Retina (tissue), 1 donor: ENCODE measurements at places on chromosomes 11 and 22.
A peak's percentile ranks its signal among the peaks of the same experiment; 100 is the strongest.

- DNase-seq: peak; percentile 19
These were observed 104.8 kb downstream of the MICAL2 start for GRCh38 chr11:12215181-12215593.

- no peak for DNase-seq
These were observed 168.8 kb upstream of the CADM1 start for GRCh38 chr11:115672999-115673411.

GRCh38 chr11:92152245-92152644 is 72.4 kb upstream of the FAT3 start:
- no peak for DNase-seq

DNA sequence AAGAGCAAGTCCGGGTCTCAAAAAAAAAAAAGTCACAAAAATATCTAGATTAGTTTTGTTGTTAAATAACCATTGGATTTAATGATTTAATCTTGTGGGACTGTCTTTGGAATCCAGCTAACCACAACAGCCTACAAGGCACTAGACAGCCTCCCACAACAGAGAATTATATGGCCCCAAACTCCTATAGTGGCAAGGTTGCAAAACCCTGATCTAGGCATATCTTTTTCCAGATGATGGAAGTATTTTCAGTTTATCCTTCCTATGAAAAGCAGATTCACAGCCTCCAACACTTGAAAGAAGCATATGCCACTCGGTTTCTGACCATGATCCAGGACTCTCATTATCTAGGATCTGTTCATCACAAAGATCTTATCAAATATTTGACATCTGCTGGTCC is 5.4 kb upstream of the C11orf87 start:
- no peak for DNase-seq

GRCh38 chr11:116980136-116980793 is 118.0 kb downstream of the SIK3 start:
- DNase-seq: no peak

DNA sequence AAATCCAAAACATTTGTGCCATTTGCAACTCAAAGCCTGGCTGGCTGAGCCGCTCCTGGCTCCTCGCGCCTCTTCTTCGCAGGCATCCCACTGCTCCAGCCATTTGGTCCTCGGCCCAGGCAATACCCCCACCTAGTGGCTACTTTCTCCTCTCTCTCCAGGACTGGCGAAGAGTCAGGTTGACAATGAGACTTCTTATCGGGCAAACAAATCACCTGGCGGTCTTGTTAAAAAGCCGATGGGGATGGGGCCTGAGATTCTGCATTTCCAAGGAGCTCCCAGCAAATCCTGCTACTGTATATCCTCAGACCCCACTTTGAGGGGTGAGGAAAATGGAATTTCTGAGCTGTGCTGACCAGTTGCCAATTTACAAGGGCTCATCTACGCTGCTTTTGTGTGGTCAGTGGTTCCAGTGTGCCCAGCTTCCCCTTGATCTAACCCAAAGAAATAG is 89.0 kb downstream of the ISX start:
- peak; percentile 71 for DNase-seq

DNA sequence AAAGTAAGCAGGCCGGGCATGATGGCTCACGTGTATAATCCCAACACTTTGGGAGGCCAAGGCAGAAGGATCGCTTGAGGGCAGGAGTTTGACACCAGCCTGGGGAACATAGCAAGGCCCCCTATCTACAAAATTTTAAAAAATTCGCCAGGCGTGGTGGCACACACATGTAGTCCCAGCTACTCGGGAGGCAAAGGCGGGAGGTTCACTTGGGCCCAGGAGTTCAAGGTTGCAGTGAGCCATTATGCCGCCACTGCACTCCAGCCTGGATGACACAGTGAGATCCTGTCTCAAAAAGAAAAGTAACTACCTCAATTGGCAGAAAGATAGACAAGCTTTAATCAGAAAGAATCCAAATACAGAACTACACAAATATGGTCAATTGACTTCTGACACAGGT is 31.0 kb downstream of the CADM1 start:
- no peak for DNase-seq

DNA sequence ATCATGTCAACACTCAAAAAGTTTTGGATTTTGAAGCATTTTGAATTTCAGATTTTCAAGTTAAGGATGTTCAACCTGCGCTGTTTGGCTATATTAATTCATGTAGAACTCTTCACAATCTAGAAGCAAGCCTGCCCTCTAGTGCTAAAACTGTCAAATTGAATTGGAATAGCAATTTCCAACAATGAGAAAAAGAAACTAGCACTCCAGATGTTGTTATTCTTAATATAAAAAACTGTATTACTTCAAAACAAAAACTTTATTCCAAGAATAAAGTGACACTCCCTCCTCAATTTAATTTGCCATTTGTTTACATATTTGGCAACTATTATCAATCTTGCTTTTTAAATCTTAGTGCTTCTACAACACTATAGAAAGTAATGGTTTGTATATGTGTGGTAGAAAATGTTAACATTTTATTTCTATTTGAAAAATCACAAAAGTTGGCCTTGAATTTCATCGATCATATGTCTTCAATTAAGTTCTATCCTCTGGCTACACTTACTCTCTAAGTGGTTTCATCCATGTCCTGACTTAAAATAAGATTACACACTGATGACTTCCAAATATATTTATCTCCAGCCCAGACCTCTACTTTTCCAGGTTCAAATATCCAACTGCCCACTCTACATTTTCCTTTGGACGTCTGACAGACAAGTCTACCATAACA is 36.6 kb downstream of the DCUN1D5 start:
- peak; percentile 8 for DNase-seq

GRCh38 chr11:2248242-2248641 is 22.1 kb downstream of the ASCL2 start:
- DNase-seq: no peak

DNA sequence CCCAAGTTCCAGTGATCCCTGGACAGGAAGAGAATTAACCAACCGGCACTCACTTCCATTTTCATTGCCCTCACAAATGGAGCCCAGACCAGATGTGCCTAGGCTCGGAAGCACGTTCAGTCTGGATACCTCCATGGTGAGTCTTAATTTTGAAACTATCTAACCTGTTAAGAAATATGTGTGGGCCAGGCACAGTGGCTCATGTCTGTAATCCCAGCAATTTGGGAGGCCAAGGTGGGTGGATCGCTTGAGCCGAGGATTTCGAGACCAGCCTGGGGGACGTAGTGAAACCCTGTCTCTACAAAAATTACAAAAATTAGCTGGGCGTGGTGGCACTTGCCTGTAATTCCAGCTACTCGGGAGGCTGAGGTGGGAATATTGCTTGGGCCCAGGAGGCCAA is 31.5 kb downstream of the MCAM start:
- DNase-seq: no peak

DNA sequence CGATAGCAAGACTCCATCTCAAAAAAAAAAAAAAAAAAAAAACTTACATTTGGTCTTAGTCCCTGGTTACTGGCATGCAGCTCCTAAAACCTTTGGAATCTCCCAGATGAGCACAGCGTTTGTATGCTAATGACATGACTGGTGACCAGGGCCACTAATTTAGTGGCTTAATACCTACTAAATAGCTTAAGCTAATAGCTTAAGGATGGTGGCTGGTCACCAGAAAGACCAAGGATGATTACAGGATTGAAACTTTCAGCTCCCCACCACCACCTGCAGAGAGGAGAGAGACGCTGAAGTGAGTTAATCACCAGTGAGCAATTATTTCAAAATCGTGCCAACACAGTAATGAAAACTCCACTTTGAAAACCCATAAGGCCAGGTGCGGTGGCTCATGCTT is 37.1 kb downstream of the DENND5A start:
- no peak for DNase-seq

- DNase-seq: no peak
These were observed 1.1 kb upstream of the CNGA4 start for GRCh38 chr11:6237761-6238302.

DNA sequence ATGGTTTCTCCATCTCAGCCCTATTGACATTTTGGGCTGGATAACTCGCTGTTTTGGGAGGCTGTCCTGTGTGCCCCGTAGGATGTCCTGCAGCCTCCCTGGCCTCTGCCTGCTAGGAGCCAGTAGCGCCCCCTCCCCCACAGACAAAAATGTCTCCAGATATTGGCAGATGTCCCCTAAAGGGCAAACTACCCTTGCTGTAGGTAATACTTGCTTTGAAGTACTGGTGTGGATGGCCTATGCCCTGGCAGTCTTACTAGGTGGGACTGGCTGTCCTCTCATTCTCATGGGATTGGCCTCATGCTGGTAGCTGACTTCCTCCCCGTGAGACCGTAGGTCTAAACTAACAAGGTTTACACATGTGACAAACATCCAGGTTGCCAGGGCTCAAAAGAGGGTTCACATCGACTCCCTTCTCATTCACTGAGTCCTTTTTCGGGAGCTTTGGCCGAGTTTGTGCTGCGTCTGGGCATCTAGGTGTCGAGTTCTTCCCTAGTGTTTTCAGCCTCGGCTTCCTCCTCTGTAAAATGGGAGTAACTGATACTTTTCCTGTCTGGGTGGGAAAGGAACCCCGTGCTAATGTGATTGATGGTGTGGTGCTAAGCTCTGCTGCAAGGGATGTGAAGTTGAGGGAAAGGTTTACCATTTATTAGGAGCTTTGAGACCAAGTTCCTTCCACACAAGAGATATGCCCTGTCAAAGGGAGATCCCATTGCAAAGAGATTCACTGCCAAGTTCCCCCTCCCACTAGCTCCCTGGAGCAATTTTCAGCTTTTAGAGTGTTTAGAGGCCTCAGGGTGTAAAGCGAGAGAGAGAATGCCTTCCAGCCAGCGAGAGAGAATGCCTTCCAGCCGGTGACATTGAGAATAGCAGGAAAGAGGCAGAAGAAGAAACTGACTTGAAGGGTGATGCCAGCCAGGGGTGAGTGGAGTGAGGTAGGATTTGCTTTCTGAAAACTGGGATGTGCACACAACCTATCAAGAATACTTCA is 17.0 kb downstream of the PTPRJ start:
- no peak for DNase-seq

- no peak for DNase-seq
These were observed 181.0 kb downstream of the INSC start for GRCh38 chr11:15295695-15296094.

- DNase-seq: no peak
These were observed 2.3 kb downstream of the PTPRJ start for GRCh38 chr11:47982616-47983015.

DNA sequence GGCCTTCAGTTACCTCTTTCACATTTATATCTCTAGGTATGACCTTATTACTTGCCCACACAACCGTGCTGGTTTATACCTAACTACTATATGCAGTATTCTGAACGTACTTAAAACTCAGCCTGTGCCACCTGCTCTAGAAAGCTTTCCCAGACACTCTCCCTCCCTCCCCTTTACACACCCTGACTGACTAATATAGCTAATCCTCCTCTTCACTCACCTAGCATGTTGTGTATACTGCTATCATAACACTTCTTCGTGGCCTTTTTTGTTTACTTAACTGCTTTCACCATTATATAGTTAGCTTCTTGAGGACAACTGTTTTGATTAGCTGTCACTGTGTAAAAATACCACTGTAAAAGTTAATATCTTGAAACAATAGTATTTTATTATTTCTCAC is 23.5 kb downstream of the RNF214 start:
- no peak for DNase-seq

DNA sequence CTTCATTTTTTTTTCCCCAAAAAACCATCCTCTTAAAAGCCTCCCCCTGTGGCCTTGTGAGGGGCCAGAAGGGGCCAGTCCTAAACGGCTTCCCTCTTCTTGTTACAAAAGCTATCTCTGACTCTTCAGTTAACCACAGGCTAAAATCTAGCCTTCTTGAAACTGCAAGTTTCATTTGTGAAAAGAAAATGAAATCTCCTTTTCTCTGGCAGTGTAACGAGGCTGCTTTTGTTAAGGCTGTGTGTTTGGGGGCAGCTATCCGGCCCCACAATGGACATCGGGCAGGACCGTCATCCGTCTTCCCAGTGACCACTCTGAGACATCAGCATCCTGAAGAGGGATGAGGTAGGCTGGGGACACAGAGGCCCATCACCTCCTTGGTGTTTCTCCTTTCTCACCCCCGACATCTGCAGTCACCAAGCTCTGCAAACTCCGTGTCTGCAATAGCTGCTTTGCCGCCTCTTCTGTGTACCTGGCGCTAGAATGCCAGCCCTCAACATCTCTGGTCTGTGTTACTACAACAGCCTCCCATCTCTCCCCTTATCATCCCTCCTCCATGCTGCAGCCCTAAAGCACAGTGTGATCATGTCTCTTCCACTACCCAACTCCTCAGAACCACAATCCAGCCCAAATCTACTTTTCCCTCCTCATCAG is 94.0 kb downstream of the RCN1 start:
- DNase-seq: no peak

- DNase-seq: no peak
These were observed 18.4 kb upstream of the LRRC55 start for GRCh38 chr11:57163160-57163868.

- DNase-seq: no peak
These were observed 1151.9 kb downstream of the BRD1 start for GRCh38 chr22:48675830-48676145.

GRCh38 chr11:66850588-66851238 is 6.2 kb upstream of the LRFN4 start:
- no peak for DNase-seq

DNA sequence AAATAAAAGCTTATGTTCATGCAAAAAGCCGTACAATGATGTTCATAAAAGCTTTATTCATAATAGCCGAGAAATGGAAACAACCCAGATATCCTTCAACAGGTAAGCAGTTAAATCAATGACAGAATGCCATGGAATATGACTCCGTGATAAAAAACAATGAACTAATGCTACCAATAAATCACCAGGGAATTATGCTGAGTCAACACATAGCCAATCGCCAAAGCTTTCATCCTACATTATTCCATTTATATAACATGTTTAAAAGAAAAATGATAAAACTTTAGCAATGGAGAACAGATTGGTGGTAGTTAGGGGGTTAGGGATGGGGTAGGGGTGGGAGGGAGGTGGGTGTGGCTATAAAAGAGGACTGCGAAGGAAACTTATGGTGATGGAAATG is 356.4 kb downstream of the TENM4 start:
- no peak for DNase-seq

GRCh38 chr11:121104312-121104762 is 3.3 kb downstream of the TECTA start:
- DNase-seq: no peak

DNA sequence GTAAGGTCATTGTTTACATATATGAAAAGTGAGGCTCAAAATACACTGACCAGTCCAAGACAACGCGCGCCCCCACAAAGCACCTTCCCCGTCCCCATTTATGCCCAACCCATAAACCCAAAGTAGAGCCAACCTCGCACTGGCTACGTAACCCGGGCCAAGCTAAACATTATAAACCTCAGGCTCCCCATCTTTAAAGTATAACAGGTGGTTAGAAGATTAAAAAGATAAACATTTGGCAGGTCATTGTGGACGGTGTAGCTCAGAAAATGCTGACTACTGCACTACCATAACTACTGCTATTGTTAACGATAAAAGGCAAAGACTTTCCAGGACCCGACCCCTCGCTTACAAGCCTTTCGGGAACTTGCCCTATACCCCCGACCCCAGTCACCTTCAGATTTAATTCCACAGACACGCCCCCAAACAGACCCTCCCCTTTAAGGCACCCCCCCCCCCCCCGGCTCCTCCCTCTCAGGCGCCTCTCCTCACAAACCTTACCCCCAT is 470 bp downstream of the NUMA1 start:
- peak; percentile 31 for DNase-seq
